ENCODE measurements at places on chromosomes 2 and 18. TPM values are rescaled to one million over a fixed set of nuclear protein-coding genes. Genes with fewer than 3 reads are reported as not detected.

CNGA3 gene
- not detected for polyA plus RNA-seq

LOXHD1 gene
- not detected for polyA plus RNA-seq

HRH4 gene
- polyA plus RNA-seq: not detected

SMC6 gene
- 9.1 TPM for polyA plus RNA-seq

SOCS6 gene
- 1.4 TPM for polyA plus RNA-seq

IL36G gene
- polyA plus RNA-seq: not detected

FBXO41 gene
- 3.2 TPM for polyA plus RNA-seq

TSPYL6 gene
- polyA plus RNA-seq: not detected

ZNF385B gene
- polyA plus RNA-seq: not detected

OTX1 gene
- polyA plus RNA-seq: not detected

TGFA gene
- 0.44 TPM for polyA plus RNA-seq

RBKS gene
- polyA plus RNA-seq: 5.5 TPM

G6PC2 gene
- not detected for polyA plus RNA-seq

REG3G gene
- polyA plus RNA-seq: not detected

RAB3GAP1 gene
- 25.3 TPM for polyA plus RNA-seq

SCN9A gene
- polyA plus RNA-seq: 0.16 TPM

KCNJ13 gene
- not detected for polyA plus RNA-seq

LCT gene
- not detected for polyA plus RNA-seq

RSAD2 gene
- polyA plus RNA-seq: 8.2 TPM

Measured in naive thymus-derived CD4-positive, alpha-beta T cell (primary cell).